Retinal pigment epithelial cell (primary cell): ENCODE measurements at places on chromosomes 7 and 10.

DNA sequence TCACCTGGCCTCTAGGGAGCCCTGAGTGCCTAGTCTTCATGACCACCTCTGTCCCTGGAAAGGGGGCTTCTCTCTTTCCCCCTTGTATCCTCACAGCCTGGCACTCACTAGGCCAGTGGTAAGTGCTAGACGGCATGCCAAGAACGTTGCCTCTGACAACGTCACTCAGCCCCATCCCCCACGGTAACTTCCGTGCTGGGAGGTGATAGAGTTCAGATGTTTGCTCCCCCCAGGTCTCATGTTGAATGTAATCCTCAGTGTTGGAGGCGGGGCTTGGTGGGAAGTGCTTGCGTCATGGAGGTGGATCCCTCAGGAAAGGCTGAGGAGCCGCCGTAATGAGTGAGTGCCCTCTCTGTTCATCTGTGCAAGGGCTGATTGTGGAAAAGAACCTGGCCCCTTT lies 343.3 kb upstream of the MKI67 start:
- DNase-seq: no peak

DNA sequence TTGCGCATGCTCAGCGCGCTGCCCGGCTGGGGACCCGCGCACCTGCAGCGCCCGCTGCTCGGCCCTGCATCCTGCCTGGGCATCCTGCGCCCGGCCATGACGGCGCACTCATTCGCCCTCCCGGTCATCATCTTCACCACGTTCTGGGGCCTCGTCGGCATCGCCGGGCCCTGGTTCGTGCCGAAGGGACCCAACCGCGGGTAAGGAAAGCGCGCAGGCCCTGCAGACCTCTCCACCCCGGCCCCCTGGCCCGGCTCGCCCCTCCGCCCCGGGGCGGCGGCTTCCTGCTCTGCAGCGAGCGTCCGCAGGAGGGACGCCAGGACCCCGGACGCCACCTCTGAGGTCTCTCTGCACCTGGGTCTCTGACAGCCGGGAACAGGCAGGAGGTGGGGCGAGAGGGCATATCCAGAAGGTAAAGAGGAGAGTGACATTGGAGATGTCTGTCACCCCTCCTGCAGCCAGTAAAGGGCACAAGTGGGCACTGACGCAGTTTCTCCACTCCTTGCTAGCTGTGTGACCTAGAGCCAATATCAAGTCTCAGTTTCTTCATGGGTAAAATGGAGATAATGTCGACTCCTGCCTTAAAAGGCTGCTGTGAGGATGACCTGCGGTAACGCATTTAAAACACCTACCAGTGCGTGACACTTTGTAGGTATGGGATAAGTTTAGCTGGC lies 338 bp downstream of the ATP6V0E2 start:
- DNase-seq: no peak

DNA sequence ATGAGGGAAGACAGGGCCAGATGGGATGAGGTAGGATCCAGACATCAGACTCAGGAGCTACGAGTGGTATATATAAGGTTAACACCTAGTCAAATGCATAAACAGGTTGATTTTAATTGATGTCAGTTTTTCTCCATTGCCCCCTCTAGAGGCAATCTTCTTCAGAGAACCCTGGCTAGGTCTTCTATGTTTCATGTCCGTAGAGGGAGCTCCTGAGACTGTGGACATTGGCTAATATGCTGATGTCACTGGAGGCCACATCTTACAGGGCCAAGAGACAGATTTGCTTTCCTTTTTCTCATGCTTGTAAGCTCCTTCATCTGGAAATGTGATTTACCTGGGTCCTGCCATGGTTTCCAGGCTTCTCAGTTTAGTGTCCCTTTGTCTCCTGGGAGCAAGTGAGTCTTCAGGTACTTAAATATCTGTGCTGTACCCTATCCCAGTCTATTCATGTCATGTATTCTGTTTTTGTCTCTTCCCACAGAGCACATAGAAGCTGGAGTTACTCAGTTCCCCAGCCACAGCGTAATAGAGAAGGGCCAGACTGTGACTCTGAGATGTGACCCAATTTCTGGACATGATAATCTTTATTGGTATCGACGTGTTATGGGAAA lies 161.6 kb upstream of the PRSS1 start:
- DNase-seq: peak; percentile 37

DNA sequence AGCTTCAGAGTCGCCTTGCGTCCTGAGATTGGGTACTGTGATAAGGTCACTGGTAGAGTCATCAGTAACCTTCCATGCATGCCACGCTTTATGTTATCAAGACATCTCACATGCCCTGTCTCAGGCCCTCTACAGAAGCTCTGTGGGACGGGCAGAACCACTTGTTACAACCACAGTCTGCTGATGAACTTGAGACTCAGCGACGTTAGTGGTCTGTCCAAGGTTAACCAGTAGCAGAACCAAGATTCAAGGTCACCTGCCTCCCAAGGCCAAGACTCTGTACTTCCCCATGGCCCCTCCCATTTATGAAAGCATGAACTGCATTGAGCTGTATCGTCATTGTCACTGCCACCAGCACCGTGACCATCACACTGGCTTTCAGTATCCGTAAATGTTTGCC lies 15.0 kb downstream of the IQCE start:
- no peak for DNase-seq

GRCh38 chr10:84665883-84666463 lies 337.6 kb downstream of the CCSER2 start:
- no peak for DNase-seq

GRCh38 chr10:68132391-68132790 lies 23.1 kb downstream of the MYPN start:
- no peak for DNase-seq

DNA sequence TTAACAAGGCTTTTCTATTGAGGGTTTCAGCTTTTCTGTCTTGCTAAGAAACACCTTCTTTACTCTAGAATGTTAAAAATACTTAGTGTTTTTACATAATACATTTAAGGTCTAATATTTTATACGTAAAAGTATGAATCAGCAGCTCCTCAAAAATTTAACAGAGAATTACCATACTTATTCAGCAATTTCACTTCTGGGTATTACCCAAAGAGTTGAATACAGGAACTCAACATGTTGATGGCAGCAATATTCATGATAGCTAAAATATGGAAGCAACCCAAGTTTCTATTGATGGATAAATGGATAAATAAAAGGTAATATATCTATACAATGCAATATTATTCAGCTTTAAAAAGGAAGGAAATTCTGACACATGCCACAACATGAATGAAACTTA lies 9.7 kb upstream of the OR13A1 start:
- no peak for DNase-seq

DNA sequence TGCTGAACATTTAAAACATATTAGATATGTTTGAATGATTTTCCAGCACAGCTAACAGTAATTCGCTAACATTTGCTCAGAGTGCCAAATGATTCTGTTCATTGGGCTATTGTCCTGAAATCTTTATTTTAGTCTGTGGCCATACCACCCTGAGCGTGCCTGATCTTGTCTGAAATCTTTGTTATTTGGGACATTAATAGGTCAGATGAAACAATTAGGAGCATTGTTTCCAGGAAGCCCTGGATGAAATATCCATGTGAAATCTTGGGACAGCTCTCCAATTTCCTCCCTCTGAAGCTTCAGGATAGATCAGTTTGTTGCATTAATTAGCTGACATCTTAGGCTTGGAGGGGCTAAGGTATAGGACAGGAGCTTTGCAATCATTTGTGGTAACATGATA lies 512.0 kb downstream of the KIF20B start:
- no peak for DNase-seq

DNA sequence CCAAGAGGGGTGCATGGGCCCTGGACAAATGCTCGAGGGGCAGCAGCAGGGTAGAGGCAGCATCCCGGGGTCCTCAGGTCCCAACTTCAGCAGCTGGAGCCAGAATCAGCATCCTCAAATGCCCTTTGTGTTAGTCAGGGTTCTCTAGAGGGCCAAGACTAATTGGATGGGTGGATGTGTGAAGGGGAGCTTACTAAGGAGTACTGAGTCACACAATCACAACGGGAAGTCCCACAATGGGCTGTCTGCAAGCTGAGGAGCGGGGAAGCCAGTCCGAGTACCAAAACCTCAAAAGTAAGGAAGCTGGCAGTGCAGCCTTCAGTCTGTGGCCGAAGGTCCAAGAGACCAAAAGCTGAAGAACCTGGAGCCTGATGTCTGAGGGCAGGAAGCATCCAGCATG lies 162.9 kb upstream of the TCERG1L start:
- DNase-seq: no peak

GRCh38 chr10:47030191-47030703 lies 119.0 kb downstream of the PTPN20 start:
- DNase-seq: no peak

DNA sequence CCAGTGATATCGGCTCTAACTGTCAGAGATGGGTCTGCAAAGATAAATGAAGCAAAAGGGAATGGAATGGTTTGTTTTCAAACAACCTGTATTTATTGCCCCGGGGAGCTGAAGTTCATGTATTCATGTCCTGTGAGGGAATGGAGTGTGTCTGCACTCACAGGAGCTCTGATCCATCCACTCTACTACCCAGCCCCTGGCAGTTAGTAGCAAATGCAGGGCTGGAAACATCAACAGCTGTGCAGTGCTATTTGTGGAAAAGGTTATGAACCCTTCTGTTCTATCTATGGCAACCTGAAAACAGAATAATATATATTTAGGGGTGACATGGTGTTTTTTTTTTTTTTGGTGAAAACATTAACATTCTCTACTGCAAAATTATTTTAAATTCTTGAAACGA lies 9.8 kb downstream of the AGR2 start:
- no peak for DNase-seq

GRCh38 chr7:84152995-84153394 lies 41.6 kb downstream of the SEMA3A start:
- DNase-seq: no peak

GRCh38 chr7:70706204-70706603 lies 425.7 kb upstream of the GALNT17 start:
- DNase-seq: no peak

DNA sequence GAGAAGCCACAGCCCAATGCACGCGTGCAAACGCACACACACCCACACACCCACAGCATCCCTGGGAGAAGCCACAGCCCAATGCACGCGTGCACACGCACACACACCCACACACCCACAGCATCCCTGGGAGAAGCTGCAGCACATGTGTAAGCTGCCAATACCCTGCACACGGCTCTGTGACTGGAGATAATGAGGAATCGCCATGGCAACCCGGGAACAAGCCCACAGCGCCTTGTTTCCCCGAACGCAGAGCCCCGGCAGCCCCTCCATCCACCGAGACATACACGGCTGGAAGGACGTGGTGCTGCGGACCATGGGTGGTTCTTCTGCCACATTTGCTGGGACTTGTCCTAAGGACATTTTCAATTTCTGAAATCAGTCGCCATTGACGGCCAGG lies 221.3 kb downstream of the PTPRN2 start:
- DNase-seq: no peak

- DNase-seq: no peak
These were observed 33.5 kb downstream of the PLCE1 start for GRCh38 chr10:94027197-94027596.

DNA sequence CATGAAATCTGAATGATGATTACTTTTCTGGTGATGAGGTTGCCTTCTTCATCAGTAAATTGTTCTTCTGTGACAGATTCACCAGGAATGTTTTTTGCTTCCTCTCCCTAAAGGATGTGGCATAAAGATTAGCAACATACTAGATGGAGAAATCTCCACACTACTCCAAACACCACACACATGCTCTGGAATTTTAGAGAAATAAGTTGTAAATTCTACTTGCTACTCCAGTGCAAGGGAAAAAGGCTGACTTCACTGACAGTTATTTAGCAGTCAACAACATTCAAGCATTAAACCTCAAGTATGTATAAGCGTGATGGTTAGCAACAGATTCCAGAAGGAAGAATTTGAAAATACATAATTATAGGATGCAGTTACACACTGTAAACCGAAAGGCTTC lies 137.9 kb upstream of the CCDC6 start:
- DNase-seq: no peak

DNA sequence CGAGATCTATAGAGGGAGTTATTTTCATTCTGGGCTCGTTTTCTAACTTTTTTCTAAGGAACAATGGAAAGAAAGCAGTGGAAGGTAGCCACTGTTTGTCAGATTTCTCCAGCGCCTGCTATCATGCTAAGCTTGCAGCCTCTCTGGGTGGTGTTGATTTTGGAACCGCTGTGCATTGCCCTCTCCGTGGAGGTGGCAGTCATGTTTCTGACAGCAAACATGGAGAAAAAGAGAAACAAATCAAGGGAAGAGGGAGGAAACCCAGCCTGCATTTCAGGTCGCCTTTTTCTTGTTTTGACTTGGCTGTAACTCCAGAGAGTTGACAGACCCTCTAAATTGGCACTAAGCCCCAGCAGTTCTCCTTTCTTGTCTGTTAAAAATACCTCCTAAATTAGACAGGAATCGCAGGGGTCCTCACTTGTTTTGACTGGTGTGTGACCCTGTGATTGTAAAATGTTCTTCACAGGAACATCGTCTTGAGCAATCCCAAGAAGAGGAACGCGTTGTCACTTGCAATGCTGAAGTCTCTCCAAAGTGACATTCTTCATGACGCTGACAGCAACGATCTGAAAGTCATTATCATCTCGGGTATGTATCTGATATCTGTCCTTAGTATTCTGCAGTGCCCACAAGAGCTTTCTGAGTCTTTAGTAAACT lies 4.8 kb downstream of the ECHDC3 start:
- DNase-seq: no peak
